SK-N-MC (cell line): ENCODE measurements at places on chromosomes 5 and 9.

DNA sequence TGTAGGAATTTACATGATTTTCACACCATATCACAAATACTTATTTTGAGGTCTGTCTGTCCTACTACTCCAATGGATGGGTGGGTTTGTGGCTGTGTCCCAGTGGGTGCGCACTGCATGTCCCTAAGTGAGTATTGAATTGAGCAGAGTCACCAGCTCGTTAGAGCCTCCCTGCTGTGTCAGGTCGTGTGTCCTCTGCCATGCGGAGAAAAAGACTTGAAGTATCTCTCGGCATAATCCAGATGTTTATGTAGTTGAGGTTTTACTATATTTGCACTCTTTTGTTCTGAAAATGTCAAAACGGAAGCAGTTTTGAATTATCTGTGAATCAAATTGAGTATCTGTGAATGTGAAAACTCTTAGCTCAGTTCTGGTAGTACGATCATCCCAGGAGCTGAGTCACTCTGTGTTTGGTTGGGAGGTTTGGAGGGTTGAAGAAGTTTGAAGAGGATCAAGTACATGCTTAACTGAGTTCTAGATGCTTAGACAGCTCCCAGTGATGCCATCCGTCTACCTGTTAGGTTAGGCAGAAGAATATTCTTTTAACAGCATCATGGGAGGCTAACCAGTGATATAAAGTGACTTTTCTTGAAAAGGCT is 194.2 kb downstream of the TENT4A start:
- no peak for DNase-seq

- DNase-seq = no peak
Measured at GRCh38 chr5:126998201-126998631, 32.1 kb downstream of the MARCHF3 start.

GRCh38 chr9:129220771-129221170 is 42.7 kb upstream of the IER5L start:
- no peak for DNase-seq

GRCh38 chr5:158376679-158377078 is 517.7 kb upstream of the CLINT1 start:
- no peak for DNase-seq

GRCh38 chr5:139458580-139459407 is 3.7 kb downstream of the ECSCR start:
- DNase-seq = no peak

- DNase-seq = no peak
Measured at GRCh38 chr9:127598839-127599549, 13.1 kb upstream of the STXBP1 start.

DNA sequence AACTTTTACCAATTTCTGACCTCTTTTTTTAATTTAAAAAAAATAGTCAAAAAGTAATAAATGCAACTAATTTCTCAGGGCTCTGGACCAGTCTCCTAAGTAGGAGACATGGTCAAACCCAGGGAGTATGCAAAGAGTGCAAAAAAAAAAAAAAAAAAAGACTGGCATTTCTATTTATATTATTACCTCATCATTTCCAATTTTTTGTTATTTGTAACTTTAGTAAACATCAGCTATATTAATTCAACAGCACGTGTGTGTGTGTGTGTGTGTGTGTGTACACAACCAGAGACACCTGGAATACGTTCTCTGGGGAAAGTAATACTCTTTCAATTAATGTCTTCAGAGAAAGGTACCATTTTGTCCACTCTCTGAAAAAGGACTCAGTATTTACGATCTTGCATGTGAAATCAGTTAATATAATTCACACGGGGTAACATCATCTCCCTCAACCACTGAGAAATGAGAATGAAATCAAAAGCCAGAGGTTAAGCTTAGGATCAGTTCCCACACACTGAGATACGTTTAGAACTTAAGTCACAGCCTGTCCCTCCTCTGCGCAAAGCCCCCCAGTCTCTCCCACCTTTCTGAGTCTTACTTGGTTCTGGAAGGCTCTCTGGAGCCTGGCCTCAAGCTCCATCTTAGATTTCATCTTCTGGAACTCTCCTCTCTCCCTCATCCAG is 21.9 kb downstream of the ZNF608 start:
- DNase-seq = no peak

GRCh38 chr5:158886086-158886485 is 213.6 kb downstream of the EBF1 start:
- DNase-seq = no peak

- no peak for DNase-seq
Measured at GRCh38 chr5:33984671-33985124, at the start of gene SLC45A2. Gene SLC45A2, minus strand, starts transcription at chr5:33984693. Its CDS starts 110 bp downstream, at chr5:33984583.

- no peak for DNase-seq
Measured at GRCh38 chr9:133564451-133565116, 30.1 kb downstream of the ADAMTSL2 start.

GRCh38 chr5:140785905-140786686 is at the start of gene PCDHA1:
Gene PCDHA1, plus strand, starts transcription at chr5:140786140.
- DNase-seq = no peak

- DNase-seq = no peak
Measured at GRCh38 chr5:160353379-160353778, 17.0 kb downstream of the C1QTNF2 start.

DNA sequence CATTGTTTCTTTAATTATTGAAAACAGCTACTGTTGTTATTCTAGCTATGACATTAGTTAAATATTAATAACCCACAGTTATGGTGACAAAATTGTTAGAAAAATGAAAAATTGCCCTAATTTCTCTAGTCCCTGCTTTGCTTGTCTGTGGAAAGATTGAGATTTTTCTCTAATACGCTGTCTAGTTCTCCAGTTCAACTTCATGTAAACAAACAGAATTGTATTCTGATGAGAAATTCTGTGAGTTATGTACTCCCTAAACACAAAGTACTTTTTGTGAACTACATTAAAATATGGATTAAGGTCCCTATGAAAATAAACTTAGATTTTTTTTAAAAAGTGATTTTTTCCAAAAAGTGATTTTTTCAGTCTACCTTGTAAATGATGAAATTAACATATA is 8.7 kb downstream of the SLF1 start:
- no peak for DNase-seq

GRCh38 chr5:54558362-54558761 is 40.8 kb downstream of the SNX18 start:
- no peak for DNase-seq

DNA sequence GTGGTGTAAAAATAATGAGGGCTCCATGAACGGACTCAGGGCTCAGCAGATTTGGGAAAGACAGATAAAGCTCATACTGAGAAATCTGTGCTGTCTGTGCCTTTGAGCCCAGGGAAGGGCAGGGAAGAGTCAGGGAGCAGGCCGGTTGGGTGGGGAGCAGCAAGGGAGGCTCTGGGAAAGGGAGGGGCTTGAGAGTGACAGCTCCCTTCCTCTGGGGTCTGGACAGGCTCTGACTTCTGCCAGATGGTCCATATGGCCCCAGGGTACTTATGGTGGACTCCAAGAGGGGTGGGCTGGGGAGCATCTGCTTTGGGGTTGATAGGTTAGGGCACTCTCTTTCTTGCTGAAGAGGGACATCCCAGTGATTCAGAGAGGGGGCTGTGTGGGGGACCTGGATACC is 2.1 kb downstream of the NPR2 start:
- DNase-seq = no peak

GRCh38 chr5:96975656-96976055 is 39.8 kb downstream of the LNPEP start:
- DNase-seq = no peak

GRCh38 chr9:109733690-109734089 is 46.3 kb upstream of the PALM2AKAP2 start:
- DNase-seq = peak; percentile 89

DNA sequence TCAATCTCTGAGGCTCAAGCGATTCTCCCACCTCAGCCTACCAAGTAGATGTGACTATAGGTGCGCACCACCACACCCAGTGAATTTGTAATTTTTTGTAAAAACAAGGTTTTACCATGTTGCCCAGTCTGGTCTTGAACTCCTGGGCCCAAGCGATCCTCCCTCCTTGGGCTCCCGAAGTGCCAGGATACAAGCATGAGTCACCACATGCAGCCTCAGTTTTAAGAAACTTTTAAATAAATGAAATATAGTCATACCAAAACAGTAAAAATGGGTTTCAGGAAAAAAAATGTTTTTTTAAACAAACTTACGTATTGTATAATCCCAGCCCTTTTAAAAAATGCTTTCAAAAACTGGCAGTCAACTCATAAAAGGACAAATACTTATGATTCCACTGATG is 26.6 kb downstream of the FXN start:
- no peak for DNase-seq

GRCh38 chr9:137454597-137455358 is 4.4 kb downstream of the NSMF start:
- no peak for DNase-seq

GRCh38 chr9:2459756-2460155 is 161.8 kb upstream of the VLDLR start:
- no peak for DNase-seq

- no peak for DNase-seq
Measured at GRCh38 chr5:52560366-52560765, 227.3 kb upstream of the ITGA1 start.

DNA sequence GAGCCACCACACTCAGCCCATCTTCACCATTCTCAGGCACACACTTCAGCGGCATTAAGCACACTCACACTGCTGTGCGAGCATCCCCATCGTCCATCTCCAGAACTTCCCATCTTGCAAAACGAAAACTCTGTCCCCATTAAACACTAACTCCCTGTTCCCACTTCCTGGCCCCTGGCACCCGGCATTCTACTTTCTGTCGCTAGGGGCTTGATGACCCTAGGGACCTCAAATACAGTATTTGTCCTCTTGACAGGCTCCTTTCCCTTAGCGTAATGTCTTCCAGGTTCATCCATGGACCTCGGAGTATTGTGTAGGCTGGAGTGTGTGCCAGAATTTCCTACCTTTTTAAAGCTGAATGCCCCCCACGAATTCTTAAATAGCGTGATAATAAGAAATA is 14.7 kb upstream of the UBAC1 start:
- no peak for DNase-seq

DNA sequence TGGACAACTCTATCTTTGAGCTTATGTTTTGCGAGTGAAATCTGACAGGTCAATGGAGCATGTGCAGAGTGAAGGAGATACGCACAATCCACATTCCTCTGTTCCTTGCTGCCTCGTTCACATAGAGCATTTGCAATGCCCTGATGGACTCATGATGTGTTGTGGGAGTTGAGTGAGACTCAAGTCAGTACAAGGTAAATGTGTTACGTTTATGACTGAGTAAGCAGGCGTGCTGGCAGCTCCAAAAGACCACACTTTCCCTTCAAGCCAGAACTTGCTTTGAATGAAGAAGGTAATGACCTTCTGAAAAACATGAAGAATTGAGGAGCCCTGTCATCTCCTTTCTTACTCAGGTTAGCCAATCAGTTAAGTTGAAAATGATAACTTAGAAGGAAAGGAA is 477.8 kb downstream of the CTNND2 start:
- DNase-seq = no peak

DNA sequence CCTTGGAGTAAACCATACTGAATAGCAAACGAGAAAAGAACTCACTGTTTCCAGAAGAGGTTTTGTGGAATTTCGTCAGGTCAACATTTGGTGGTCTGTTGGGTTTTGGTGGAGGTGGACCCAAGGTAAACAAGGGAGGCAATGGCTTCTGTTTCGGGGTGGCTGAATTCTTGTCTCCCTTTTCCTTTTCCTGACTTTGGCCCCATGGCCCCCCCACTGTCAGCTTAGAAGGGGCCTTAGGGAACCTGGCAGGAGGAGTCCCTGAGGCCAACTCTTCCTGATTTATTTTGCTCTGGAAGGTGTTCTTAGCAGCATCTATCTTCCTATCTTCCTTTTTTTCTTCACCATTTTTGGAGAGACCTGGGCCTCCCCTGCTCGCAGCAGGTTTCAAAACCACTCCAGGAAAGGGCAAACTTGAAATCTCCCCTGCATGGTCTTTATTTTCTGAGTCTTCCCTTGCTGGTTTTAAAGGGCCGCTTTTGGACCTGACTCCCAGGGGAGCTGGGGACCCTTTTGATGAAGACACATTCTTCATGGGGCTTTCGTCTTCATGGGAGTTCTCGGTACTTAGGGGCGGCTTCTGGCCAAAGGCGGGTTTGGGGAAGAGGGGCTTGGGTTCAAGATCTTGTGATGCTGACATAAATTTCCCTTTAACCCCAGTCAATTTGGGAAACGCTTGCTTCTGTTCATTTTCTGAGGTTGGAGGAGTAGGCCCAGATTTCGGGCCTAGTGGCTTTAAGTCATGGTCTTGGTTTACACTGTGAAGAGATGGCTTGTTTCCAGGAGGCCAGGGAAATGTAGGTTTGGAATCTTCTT is 17.4 kb downstream of the FYB1 start:
- DNase-seq = no peak

GRCh38 chr9:36407122-36407723 is 7.2 kb upstream of the RNF38 start:
- peak; percentile 65 for DNase-seq

GRCh38 chr5:172626031-172626581 is 15.0 kb upstream of the NEURL1B start:
- no peak for DNase-seq

- DNase-seq = peak; percentile 59
Measured at GRCh38 chr5:87081511-87082372, 185.9 kb upstream of the RASA1 start.

DNA sequence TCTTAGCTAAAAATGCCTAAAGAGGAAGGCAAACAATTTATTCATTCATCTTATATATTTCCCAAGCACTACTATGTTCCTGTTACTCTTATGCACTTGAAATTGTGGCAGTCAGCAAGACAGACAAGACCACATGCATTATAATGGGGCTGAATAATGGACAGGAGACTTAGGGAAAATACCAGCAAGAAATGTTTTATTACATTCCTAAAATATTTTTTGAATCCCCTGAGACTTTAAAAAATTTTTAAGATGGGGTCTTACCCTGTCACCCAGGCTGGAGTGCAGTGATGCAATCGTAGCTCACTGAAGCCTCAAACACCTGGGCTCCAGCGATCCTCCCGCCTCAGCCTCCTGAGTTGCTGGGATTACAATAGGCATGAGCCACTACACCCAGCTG is 13.2 kb downstream of the ZCCHC9 start:
- no peak for DNase-seq

DNA sequence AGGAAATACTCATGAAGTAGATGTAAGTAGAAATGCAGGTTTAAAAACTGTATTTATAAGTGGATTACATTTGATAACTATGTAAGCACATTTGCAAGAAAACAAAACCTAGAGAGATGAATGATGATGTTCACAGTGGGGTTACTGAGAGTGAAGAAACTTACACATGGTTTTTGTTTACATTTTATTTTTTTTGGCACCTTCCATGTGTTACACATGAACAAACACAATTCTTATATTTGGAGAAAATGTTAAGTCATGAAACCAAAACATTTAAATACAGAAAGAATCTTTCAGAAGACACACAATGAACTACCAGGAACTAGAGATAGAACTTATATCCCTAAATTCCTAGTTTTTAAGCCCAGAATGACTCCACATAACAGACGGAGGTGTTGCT is 51.5 kb upstream of the SPATA31E1 start:
- DNase-seq = no peak

GRCh38 chr5:67208403-67208802 is 11.8 kb upstream of the CD180 start:
- DNase-seq = no peak

DNA sequence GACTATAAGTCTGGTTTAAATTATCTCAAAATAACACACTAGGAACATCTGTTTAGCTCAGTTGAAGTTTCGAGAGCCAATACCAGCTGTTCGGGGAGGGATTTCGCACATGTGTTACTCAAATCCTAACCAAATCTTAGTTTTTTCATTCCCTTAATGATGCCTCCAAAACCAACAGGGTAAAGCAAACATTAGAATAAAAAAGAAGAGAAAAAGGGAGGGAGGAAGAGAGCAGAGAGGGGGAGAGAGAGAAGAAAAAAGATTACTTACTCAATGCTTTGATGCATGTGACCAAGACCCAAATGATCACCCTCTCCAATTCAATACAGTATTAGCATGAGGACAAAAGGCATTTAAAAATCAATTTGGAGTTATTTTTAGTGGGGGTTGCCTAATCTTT is 86.0 kb upstream of the NR5A1 start:
- no peak for DNase-seq
